ENCODE measurements at places on chromosomes 3 and 15.
A peak's percentile ranks its signal among the peaks of the same experiment; 100 is the strongest.

DNA sequence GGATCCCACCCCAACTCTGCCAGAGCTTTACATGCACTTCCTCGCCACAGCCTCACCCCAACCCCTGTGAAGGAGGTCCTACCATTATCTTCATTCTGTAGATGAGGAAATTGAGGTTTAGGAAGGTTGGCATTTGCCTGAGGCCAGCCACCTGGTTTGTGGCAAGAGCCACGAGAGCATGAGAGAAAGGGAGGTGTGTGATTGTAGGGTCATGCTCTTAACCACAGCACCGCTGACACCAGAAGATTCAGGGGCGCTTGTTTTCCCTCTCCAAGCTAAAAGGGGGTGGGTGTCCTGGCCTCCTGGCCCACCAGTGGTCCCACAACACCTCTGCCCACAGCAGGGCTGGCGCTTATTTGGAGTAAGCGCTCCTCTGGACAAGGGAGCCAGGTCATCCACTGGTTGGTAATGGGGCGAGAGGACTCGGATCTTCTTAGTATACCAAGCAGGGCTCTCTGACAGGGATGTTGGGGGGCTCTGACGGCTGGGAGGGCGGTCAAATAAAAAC is 691 bp downstream of the RHCG start:
- DNase-seq = no peak

DNA sequence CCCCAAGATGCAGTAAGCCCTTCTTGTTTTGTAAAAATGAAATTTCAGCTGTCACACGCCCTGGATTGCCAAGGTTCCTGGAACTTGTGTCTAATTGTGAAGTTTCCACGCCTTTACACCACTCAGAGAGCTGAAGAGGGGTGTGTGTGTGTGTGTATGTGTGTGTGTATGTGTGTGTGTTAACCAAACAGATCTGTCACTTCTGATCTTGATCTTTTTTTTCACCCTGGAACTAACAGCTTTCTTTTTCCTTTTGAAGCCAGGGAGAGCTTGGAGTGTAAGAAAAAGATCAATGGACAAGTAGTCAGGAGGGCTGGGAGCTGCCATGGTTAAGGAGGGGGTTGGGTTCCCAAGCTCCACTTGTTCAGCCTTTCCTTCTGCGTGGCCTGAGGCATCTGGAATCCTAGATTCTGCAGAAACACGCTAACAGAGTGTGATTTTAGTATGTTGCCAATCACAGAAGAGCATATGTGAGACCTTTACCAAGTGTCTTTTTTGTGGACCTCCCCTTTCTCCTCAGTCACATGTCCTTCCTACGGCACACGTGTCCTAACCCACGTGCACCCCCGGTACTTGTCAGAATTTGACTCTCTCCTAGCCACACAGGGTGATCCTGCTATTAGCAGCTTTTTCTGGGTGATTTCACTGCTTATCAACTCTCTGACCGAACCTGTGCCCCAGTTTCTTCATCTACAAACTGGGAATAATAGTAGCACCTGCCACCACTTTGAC is 11.5 kb downstream of the TIMP4 start:
- DNase-seq = no peak

DNA sequence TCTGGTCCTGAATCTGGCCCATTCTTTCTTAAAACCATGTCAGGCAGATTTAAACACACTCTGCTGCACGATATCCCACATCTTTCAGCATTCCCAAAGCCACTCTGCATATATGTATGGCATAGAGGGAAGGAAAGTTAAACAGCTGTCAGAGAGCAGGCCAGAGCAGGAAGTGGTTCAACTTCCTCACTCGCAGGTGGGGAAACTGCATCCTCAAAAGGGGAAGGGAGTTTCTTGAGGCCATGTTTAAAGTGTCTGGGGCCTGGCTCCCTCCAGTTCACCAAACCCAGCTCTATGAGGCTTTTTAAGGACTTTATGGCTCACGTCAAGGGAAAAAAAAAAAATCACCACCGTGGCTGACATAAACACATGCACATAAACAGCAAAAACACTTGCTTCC is 123.1 kb downstream of the OPA1 start:
- no peak for DNase-seq

DNA sequence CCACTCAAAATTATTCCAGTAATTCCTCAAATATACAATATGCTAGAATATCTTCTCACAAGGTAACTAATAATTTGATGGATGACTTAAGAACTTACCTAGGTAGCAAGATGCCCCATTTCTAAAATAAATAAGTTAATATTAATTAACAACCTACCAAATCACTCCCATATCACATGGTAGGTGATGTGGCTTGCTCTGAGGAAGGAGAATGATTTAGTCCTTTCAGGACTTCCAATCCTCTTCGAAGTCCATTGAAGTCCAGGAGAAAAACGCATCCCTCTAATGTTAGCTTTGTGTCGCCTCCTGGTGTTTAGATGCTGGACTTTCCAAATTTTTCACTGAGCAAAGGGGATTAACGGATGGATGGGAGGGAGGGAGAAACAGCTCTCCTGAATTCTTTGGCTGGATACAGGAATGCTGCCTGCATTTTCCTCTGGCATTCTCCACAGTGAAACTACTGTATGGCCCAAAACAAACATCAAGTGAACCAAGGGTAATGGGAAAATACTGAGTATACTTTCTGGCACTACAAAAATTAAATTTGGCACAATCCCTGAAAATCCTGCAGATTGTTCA is 58.6 kb downstream of the PRICKLE2 start:
- DNase-seq = no peak

- peak; percentile 4 for DNase-seq
Measured at GRCh38 chr3:133799794-133800585, 5.6 kb upstream of the SRPRB start.

DNA sequence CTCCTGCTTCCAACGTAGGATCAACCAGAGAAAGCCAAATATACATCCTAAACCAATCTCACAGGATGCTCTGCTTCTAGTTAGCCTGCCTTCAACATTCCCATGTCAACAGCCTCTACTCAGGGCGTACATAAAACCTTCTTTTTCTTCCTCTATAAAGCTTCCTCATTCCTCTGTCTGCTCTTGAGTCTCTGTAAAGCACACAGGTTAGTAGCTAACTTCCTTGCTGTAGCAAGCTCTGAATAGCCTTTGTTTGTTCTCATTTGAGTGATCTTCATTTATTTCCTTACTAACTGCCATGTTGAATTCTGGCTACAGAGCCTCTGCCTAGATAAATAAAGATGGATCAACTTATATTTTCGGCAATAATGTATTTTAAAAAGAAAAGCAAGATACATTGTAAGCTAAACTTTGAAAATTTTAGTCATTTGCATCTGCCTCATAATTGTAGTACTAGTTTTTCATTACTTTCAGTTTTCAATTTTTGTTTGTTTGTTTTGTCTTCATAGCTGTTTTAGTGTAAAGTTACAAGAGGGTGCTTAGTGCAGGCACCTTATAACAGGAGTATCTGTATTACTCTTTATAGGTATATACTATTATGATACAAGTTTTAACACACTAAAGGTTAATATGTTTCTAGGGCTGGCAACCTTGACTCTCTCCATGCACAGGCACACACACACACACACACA is 498.2 kb downstream of the PYDC2 start:
- DNase-seq = no peak

DNA sequence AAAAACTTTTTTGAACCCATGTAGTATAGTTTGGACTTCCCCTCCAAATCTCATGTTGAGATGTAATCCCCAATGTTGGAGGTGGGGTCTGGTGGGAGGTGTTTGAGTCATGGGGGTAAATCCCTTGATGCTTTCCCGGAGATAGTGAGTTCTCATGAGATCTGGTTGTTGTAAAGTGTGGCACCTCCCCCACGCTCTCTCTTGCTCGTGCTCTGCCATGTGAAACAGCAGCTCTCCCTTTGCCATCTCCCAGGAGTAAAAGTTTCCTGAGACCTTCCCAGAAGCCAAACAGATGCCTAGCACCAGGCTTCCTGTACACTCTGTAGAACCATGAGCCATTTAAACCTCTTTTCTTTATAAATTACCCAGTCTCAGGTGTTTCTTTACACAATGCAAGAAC is 16.0 kb upstream of the RNU6-1 start:
- DNase-seq = no peak

GRCh38 chr3:188941103-188941502 is 230.7 kb upstream of the TPRG1 start:
- DNase-seq = no peak

- no peak for DNase-seq
Measured at GRCh38 chr3:122974764-122975162, 52.8 kb downstream of the SEMA5B start.

GRCh38 chr3:128348805-128349531 is 117.7 kb downstream of the DNAJB8 start:
- DNase-seq = no peak

DNA sequence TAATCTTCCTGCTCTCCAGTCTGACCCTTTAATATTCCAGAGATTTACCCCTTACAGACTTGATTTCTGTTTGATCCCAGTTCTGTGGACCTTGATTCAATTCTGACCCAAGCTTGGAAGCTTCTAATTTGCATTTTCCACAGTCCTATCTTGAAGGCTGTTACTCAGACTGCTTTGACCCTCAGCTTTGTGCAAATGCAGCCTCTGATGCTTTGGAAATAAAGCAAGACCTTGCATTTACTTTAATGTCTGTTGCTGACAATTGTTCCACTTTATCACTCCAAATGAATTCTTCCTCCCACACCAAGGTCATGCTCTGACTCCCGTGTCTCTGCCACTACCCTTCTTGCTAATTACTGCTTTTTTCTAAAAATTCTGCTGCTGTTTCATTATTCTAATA is 886.0 kb downstream of the TUSC7 start:
- no peak for DNase-seq

DNA sequence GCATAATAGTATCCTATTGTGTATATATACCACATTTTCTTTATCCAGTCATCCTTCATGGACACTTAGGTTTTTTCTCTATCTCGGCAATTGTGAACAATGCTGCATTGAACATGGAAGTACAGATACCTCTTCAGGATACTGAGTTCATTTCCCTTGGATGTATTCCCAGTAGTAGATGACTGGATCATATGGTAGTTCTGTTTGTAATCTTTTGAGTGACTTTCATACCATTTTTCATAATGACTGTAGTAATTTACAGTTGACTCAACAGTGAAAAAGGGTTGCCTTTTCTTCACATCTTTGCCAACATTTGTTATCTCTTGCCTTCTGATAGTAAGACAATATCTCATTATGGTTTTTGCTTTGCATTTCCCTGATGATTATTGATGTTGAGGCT is 21.8 kb downstream of the MYH15 start:
- no peak for DNase-seq

GRCh38 chr3:152488449-152488848 is 219.7 kb downstream of the MBNL1 start:
- DNase-seq = no peak

- no peak for DNase-seq
Measured at GRCh38 chr3:73452729-73453128, 172.0 kb downstream of the PDZRN3 start.

DNA sequence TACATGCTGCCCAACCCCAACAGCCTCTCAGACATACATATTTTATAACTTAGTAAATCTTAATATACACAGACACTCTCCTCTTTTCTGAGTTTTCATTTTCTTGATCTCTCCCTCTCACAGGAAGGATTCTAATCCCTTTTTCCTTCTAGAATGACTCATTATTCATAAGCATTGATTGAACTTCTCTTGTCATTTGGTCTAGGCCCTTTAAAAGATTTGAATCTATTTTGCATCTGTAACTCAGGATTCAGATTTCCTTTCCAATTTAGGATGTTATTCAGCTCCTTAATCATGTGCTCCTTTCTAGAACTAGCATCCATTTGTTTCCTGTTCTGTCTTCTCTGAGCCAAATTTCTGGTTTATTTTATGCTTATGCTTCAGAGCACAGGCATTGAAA is 624.5 kb upstream of the SGO1 start:
- no peak for DNase-seq

GRCh38 chr3:83662381-83662960 is 1296.3 kb upstream of the CADM2 start:
- no peak for DNase-seq
